Substantia nigra (tissue), 51 donors: ENCODE measurements at places on chromosomes 5 and 9.

DNA sequence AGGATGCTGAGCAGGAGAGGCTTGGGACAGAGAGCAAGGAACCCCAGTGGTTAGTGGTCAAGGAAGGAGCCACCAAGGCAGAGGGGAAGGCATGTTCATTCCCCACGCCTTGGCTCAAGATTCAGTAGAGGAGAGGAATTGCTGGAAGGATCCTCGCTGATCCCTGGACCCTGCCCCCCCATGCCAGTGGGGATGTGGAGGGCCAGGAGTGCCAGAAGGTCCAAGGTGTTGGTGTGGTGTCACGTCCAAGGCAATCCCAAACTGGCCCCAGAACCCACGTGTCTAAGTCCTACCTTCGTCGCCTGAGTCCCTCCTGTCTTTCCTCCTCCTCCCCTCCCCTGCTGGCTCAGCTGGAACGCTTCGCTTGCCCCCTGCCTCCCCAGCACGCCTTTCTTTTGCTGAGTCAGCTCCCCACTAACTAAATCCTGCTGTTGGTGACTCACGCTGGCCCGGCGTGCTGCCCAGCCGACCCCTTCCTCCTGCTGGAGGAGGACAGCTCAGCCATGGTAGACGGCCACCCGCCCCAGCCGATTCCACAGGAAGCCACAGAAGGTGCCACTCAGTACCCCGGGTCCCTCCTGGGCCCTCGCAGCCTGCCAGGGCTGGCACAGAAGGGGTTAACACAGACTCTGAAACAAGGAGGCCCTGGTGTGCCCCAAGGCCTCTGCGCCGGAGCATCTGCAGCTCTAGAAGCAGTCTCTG is 37.6 kb upstream of the ORM1 start:
- DNase-seq, result no peak

DNA sequence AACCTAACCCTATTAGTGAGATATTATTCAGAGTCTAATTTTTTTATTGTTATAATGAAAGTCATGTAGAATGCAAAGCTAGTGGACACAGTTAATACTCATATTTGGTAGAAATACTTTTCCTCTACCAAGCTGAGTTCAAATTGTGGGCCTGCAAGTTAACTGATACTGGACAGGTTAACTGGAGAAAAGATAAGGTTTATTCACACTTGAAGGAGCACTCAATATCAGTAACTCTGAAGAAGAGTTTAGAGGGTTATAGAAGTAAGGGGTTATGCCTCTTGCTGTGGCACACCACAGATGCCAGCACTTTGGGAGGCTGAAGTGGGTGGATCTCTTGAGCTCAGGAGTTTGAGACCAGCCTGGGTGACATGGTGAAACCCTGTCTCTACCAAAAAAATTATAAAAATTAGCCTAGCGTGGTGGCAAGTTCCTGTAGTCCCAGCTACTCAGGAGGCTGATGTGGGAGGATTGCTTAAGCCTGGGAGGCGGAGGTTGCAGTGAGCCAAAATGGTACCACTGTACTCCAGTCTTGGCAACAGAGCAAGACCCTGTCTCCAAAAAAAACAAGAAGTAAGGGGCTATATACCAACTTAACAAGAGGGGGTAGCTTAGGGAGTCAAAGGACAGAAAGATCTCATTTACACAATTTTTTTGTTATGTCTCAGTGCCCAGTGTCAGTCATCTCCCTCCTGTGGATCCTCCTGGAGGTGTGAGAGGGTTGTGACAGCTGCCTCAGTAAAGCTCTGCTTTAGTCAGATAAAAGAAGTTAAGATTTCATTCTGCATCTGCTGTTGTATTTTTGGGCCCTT is 121.2 kb upstream of the GRHPR start:
- DNase-seq, result no peak

DNA sequence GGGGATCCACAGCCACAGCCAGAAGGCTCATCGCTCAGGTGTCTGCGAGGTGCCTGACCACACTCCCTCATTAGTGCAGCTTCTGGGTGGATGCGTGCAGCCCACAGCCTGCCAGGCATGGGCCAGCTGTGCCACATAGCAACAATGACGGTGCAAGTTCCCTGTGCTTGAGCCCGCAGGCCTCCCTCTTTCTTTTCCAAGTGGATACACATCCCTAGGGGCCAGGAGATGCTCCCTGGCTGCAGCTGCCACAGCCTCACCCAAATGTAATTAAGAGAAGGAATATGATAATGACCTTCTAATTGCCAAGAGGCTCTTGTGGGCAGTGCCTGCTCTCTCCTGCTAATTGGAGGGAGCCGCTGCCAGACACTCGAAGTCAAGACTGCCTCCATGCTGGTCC is 116.0 kb upstream of the PPP1R26 start:
- no peak for DNase-seq

DNA sequence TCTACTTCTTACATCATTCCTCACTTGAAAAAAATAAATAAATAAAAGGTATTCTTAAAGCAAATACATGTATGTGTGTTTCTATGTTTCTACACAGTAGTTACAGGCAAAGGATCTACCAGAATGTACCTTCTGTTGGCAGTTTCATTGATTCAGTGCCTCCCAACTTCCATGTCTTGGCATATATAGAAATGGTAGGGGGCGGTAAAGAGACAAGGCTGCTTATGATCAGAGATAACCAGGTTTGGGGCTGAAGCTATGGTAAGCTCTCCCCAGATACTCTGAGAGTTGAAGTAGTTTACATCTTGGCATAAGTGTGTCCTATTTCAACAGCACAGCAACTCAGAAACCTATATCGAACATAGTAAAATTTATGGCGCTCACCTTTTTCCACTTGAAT is 1075.4 kb upstream of the C9orf72 start:
- DNase-seq, result no peak

DNA sequence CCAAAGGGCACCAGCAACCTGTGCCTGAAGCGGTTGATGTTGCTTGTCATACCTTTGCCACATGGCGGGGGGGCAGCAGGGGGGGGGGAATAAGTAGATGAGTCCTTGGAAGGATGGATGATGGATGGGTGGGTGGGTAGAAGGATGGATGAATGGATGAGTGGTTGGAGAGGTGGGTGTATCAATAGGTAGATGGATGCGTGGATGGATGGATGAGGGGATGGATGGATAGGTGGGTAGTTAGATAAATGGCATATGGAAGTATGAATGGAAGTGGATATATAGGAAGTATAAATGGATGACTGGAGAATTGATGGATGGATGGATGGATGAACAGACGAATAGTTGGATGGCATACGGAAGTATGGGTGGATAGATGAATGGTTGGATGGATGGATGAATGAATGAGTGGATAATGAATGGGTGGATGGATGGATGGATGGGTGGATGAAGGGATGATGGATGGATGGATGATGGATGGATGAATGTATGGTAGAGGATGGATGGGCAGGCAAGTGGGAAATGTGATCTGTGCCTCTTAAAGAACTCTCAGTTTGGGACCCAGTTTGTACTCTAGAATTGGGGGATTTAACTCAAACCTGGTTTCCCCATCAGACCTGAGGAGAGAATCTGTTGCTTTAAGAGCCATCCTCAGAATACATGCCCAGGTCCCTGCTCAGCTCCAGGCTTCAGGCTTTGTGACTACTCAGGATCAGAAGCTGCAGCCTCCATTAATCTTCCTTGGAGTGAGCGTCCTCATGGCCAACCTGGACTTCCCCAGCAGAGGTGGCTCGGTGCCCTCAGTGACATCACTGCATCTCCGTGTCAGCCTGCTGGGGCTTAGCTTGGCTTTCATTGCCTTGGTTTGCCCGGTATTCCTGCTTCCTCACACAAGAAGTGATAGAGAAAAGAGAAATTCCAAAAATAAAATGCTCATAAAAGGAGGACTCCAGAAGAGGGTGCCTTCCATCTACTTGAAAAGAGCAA is 27.6 kb upstream of the SUSD3 start:
- DNase-seq, result no peak

GRCh38 chr9:107222020-107222522 is 61.0 kb upstream of the RAD23B start:
- no peak for DNase-seq

- DNase-seq, result no peak
Observed at GRCh38 chr5:50711280-50711679, 44.8 kb downstream of the PARP8 start.

- DNase-seq, result no peak
Observed at GRCh38 chr5:139046551-139046950, 151.6 kb downstream of the SIL1 start.

- no peak for DNase-seq
Observed at GRCh38 chr5:135050244-135050767, 16.3 kb upstream of the PITX1 start.

- no peak for DNase-seq
Observed at GRCh38 chr9:95773053-95773418, 102.5 kb upstream of the ERCC6L2 start.

- DNase-seq, result no peak
Observed at GRCh38 chr5:95784514-95785302, 37.8 kb downstream of the GLRX start.

DNA sequence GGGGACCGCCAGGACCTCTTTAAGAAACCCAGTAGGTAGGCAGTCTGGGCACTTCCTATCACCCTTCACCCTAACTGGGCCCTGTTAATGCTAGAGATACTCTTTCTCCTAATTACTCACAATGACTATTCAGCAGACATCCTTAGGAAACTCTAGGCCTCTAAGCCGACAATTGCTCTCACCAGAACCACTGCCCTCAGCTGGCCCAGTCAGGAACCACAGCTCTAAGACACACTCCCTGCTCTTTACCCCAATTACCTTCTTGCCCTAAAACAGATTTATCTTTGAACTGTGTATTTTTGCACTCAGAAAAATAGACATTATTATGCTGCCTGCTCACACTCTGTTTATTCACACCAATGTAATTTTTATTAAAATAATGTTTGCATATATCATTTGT is 432.6 kb upstream of the SLC30A5 start:
- no peak for DNase-seq

DNA sequence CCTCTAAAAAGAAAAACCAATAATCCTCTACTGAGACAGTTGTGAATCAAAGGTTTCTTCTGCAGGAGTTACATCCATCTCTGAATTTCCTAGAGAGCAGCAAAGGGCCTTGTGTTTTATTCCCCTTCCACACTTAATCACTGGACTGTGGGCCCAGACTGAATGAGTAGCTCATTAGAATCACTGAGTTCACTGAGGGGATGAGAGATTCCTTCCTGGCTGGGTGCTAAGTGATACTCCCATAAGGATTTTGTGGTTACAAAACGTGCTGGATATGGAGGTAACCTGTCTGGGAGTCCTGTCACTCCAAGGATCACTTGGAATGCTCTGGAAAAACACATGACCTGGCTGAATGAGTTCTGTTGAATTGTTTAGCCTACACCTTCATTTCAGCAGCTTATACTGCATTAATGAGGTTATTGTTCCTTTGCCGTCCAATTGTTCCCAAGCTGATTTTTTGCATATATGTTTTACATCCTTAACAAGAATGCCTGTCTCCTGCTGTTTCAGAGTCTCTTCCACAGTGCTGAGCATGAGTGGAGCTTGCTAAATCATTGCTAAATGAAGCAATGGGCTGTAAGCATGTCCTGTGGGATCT is 82.9 kb downstream of the MEF2C start:
- no peak for DNase-seq

DNA sequence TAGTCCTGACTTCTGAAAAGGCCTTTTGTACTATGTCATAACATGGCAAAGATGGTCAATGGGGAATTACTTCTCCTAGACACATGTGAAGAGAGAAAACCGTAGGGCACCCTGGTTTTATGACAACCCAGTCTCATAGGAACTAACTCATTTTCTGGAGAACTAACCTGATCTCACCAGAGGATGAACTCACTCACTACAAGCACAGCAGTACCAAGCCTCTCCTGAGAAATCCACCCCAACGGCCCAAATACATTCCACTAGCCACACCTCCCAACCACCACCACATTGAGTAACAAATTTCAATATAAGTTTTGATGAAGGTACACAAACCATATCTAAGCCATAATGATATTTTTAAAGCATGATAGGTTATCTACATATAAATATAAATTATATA is 909.3 kb upstream of the CDH10 start:
- DNase-seq, result no peak

DNA sequence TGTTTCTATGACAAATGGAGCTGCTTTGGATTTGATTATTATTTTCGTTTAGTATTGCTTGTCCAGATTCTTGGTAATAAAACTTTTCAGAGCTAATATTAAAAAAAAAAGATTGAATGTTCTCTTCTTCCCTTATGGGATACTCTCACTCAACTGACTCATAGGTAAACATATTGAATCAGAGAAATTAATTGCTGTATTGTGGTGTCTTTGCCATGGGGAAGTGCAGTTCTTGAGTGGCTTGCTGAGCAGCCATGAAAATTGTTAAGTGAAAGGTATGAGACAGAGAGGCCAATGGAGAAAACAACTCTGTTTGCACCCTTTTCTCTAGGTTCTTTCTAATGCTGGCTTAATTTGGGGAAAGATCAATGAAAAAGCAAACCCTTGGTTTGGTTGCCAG is 149.9 kb upstream of the HMHB1 start:
- no peak for DNase-seq

- peak; percentile 54 for DNase-seq
Observed at GRCh38 chr5:132011622-132012343, at the start of gene ACSL6. TSS of gene ACSL6 (minus strand) at chr5:132011658. CDS start at chr5:132011553, 105 bp downstream.

- DNase-seq, result no peak
Observed at GRCh38 chr9:72864327-72864726, 88.5 kb downstream of the ALDH1A1 start.

DNA sequence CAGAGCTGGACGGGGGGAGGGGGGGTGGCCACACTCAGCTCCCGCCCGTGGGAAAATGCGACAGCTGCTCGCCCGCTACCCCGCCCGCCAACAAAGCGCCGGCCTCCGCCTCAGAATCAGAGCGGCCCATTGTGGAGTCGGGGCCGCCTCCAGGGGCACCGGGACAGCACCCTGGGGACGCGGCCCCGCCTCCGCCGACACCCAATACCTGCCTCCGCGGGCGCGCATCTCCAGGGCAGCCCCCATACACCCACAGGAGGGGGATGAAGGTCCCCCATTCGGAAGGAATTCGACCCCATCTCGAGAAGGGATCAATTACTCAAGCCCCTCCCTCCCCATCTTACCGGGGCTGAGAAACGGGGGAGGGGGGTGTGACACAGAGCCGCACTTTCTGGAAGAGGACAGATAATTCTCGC is 1.3 kb downstream of the NOTCH1 start:
- DNase-seq, result peak; percentile 91

GRCh38 chr5:9230355-9230754 is 315.5 kb downstream of the SEMA5A start:
- no peak for DNase-seq
